ENCODE measurements at places on chromosomes 7 and 10.

DNA sequence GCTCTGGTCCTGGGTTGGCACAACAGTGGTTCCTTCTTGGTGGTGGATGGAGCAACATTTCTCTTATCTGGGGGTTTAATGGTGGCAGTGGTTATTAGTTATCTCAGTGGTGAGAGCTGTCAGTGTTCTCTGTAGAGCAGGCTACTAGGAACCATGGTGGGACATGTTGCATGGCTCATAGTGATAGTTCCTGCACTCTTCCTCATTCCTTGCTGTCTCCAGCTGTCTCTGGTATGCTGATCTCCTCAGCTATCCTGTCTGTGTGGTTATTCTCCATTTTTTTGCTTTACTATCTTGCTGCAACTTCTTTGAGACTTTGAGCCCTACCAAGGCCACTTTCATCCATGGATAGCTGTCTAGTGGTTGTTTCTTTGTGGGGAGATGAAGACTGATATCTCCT lies 44.0 kb downstream of the CCDC7 start:
- DNase-seq = no peak

GRCh38 chr7:91103363-91103762 lies 160.9 kb upstream of the FZD1 start:
- DNase-seq = no peak

DNA sequence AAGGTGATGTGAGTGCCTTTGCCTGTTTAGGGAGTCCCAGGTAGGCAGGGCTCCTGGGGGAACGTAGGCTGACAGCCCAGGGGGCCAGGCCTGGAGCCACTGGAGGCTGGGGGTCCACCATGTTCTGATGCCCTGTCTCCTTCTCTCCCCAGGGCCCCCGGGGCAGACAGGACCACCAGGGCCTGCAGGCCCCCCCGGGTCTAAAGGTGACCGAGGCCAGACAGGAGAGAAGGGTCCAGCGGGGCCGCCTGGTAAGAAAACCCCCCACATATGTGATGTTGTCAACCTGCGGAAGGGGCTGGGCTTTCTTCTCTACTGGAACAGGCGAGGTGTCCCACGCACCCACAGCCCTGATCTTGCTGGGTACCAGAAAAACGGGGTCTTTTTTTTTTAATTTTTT lies 85.2 kb downstream of the MYL10 start:
- no peak for DNase-seq

- no peak for DNase-seq
Measured at GRCh38 chr7:117669818-117670217, 190.0 kb downstream of the CFTR start.

DNA sequence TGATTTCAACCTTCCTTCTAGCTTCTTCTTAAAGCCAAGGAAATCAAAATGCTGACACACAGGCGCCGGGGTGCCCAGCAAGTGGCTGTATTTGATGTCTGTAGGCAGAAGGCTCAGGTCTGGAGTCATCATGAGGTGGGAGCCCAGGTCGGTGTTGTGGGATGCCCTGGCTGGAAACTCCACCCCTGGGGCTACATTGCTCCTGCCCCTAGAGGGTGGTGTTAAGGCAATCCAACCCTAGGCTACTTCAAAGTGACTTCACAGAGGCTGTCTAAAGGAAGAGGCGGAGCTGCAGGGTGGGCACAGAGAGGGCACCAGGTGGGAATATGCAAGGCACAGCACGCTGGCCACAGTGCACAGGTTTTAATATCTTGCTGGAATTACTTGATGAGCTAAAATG lies 200.9 kb downstream of the ADAM12 start:
- DNase-seq = no peak

GRCh38 chr10:91884536-91884935 lies 24.8 kb downstream of the FGFBP3 start:
- DNase-seq = no peak

Measured in T-helper 22 cell (primary cell).